Aortic smooth muscle cell (primary cell): ENCODE measurements at places on chromosomes 6 and 20. TPM values are rescaled to one million over a fixed set of nuclear protein-coding genes. Genes with fewer than 3 reads are reported as not detected.

Gene FUT9
- total RNA-seq = not detected in 2 replicates

Gene ASIP
- total RNA-seq = not detected in 2 replicates

Gene C20orf144
- total RNA-seq = 0.12 and 0.13 TPM in 2 replicates

Gene WFDC10B
- not detected in 2 replicates for total RNA-seq

Gene PACSIN1
- total RNA-seq = not detected in 2 replicates

Gene CDSN
- not detected in 2 replicates for total RNA-seq

Gene RSPO3
- 0.06 and 0.13 TPM in 2 replicates for total RNA-seq

Gene GRM1
- total RNA-seq = 0.06 and 0.13 TPM in 2 replicates

Gene TGM3
- not detected in 2 replicates for total RNA-seq

Gene DDX43
- 0.68 and 0.92 TPM in 2 replicates for total RNA-seq

Gene BICRAL
- 6.2 and 8.0 TPM in 2 replicates for total RNA-seq

Gene PCSK2
- total RNA-seq = not detected in 2 replicates

Gene APOM
- total RNA-seq = 1.5 and 1.8 TPM in 2 replicates

Gene SERAC1
- total RNA-seq = 4.9 and 9.8 TPM in 2 replicates

Gene MRPL18
- 66.6 and 78.7 TPM in 2 replicates for total RNA-seq

Gene GGTLC1
- not detected in 2 replicates for total RNA-seq

Gene KHDRBS2
- total RNA-seq = not detected in 2 replicates

Gene MCM8
- total RNA-seq = 6.7 and 11.2 TPM in 2 replicates

Gene RAB5IF
- 45.8 and 55.0 TPM in 2 replicates for total RNA-seq

Gene SEL1L2
- total RNA-seq = not detected in 2 replicates

Gene GLP1R
- total RNA-seq = not detected in 2 replicates

Gene SNX5
- 73.7 and 79.0 TPM in 2 replicates for total RNA-seq

Gene VSX1
- total RNA-seq = not detected in 2 replicates

Gene PERP
- 10.7 and 15.6 TPM in 2 replicates for total RNA-seq

Gene PEDS1
- total RNA-seq = 12.2 and 12.6 TPM in 2 replicates

Gene ABHD16B
- not detected in 2 replicates for total RNA-seq

Gene HTR1E
- not detected in 2 replicates for total RNA-seq

Gene CYP39A1
- total RNA-seq = 0.44 and 0.53 TPM in 2 replicates

Gene ZNF334
- 0.25 and 1.8 TPM in 2 replicates for total RNA-seq

Gene HSPA12B
- total RNA-seq = 0.31 and 0.53 TPM in 2 replicates

Gene SPATS1
- not detected in 2 replicates for total RNA-seq

Gene RIPPLY2
- not detected in 2 replicates for total RNA-seq

Gene PLN
- total RNA-seq = 0.40 and 2.7 TPM in 2 replicates

Gene CYP24A1
- not detected in 2 replicates for total RNA-seq

Gene TRIM31
- not detected in 2 replicates for total RNA-seq

Gene HLA-DPB1
- total RNA-seq = 14.3 and 20.3 TPM in 2 replicates

Gene HEY2
- 1.1 and 1.7 TPM in 2 replicates for total RNA-seq

Gene RIPOR3
- 0.12 and 0.13 TPM in 2 replicates for total RNA-seq

Gene DAAM2
- 13.6 and 17.7 TPM in 2 replicates for total RNA-seq

Gene PEX3
- 19.0 and 20.8 TPM in 2 replicates for total RNA-seq

Gene MOXD1
- total RNA-seq = 26.0 and 29.5 TPM in 2 replicates

Gene ZBP1
- total RNA-seq = not detected in 2 replicates

Gene TTLL9
- 0.06 and 0.13 TPM in 2 replicates for total RNA-seq

Gene UNC5CL
- under 0.01 TPM in 1 of 2 replicates, not detected in the other for total RNA-seq

Gene LY6G6D
- total RNA-seq = not detected in 2 replicates

Gene MSH5
- 5.3 and 5.4 TPM in 2 replicates for total RNA-seq

Gene HEBP2
- 19.3 and 38.9 TPM in 2 replicates for total RNA-seq

Gene BPIFB4
- not detected in 2 replicates for total RNA-seq

Gene TENT5A
- 19.6 and 25.5 TPM in 2 replicates for total RNA-seq

Gene TMEM63B
- total RNA-seq = 19.4 and 21.5 TPM in 2 replicates

Gene TCF21
- total RNA-seq = 0.81 and 2.1 TPM in 2 replicates

Gene SALL4
- total RNA-seq = 0.12 TPM in 1 of 2 replicates, not detected in the other

Gene OR14J1
- not detected in 2 replicates for total RNA-seq
